Ascending aorta (tissue), 2 donors: ENCODE measurements at places on chromosomes 13 and 19.

- no peak for DNase-seq
These were observed 5.7 kb downstream of the SHC2 start for GRCh38 chr19:455031-455705.

GRCh38 chr13:99500839-99501183 is 461 bp upstream of the TM9SF2 start:
- DNase-seq: no peak

- DNase-seq: no peak
These were observed 54.6 kb downstream of the ARHGAP35 start for GRCh38 chr19:46915386-46915785.

DNA sequence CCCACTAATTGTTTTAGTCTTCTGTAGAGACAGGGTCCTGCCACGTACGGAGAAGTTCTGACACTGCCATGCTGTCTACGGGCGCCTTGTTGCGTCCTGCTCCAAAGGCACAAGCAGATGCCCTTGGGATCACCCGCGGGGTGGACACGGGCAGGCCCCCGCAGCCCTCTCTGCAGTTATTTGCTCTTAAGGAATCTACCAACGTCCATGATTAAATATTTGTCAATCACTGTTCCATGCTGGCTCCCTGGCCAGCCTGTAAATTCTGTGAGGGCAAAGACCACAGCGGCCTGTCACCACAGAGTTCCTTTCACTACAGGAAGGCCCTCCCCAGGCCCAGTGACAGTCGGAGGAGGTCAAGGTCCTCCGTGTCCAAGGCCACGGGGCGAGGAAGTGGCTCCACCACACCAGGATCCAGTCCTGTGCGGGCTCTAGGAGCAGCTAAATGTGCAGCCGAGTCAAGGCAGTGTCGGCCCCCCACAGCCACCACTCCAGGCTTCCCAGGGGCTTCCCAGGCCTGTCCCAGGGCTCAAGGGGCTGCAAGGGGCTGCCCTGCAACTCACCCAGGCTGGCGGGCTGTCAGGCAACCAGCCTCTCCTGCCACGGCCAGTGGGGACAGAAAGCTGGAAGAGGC is 2.1 kb downstream of the RNF126 start:
- no peak for DNase-seq

GRCh38 chr13:64239372-64239771 is 2823.7 kb upstream of the PCDH20 start:
- DNase-seq: no peak

DNA sequence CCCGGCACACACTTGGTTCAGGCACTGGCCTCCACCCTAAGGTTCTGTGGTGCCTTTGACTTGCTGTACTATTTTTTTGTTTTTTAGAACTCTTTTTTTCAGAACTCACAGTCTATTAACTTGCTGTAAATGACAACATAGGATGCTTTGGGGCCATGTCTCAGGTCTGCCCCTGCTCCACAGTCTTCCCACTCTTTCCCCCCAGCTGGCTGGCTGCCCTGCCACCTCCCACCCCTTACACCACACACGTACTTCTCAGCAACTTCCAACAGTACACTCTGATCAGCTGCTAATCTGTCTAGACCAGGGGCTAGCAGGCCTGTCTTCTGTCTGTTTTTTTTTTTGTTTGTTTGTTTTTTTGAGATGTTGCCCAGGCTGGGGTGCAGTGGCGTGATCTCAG is 8.1 kb downstream of the C19orf44 start:
- no peak for DNase-seq

GRCh38 chr13:44546164-44546563 is 30.0 kb downstream of the TSC22D1 start:
- no peak for DNase-seq

- no peak for DNase-seq
These were observed 19.7 kb downstream of the RANBP3 start for GRCh38 chr19:5958074-5958850.

- no peak for DNase-seq
These were observed 21.0 kb downstream of the DHX34 start for GRCh38 chr19:47370045-47370611.

GRCh38 chr13:23714672-23715071 is 144.5 kb downstream of the TNFRSF19 start:
- no peak for DNase-seq

DNA sequence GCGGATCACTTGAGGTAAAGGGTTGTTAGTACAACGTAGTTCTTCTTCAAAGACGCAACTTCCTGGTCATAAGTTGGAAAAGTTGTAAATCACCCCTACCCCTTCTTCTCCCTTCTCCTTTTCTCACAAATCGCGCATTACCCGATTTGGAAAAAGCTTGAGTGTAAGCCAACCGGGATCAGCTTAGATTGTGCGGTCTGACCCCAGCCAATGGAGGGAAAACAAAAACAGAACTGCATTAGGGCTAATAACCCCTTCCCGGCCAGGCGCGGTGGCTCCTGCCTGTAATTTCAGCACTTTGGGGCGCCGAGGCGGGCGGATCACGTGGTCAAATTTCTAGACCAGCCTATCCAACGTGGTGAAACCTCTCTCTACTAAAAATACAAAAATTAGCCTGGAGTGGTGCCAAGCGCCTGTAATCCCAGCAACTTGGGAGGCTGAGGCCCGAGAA is 806 bp downstream of the ZNF90 start:
- peak; percentile 65 for DNase-seq

GRCh38 chr13:112603641-112604225 is 15.8 kb upstream of the TUBGCP3 start:
- no peak for DNase-seq

DNA sequence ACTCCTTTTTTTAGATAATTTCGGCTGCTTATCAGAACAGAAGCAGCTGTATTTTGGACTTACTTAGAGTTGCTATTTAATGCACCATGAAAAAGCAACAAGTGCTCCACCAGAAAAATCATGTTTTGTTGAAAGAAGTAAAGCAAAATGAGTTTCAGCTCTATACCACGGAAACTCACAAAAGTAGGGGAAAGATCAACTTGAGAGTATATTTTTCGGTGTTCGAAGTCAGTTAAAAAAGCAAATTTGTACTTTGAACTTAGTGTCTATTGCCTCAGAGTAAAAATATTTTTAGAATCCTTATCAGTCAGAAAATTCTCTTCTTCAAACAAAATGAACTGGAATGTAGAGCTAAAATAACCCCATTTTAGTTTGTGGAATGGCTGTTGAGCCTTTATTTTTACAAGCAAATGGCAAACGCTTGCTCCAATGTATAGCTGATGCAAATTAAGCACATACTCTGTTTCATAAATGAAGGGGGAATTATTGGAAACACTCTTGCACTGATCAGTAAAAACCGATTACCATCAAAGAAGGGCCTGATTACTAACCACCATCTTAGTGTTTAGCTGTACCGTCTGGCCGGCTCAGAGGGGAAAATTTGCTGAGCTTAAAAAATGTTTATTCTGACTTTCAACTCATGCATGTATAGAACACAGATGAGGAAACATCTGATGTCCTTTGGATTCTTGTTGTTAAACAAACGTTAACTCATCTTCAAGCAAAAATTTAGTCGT is 540.7 kb downstream of the GPC6 start:
- no peak for DNase-seq

GRCh38 chr13:27018882-27019281 is 152.7 kb downstream of the USP12 start:
- DNase-seq: no peak

- no peak for DNase-seq
These were observed 38.6 kb downstream of the LIG4 start for GRCh38 chr13:108176685-108177274.

- DNase-seq: no peak
These were observed 142.2 kb downstream of the SIPA1L3 start for GRCh38 chr19:38049105-38049649.

DNA sequence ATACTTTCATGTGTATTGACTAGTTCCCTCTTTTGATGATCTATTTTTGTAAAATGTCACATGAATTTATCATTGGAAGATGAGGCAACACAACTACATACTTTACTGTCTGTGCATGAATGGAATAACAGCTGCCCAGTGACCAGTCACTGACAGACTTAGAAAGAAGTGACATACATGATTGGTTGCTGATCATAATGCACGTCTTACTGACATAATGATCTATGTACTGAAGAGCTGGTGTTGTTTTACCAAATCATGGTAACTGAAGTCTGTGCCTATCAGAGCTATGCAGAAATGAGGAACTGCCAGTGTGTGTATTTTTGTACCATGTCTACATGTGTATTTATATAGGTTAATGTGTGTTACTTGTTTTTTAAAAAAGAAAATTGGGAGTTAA is 26.5 kb downstream of the GPR18 start:
- no peak for DNase-seq

GRCh38 chr19:15251010-15251748 is 18.9 kb upstream of the EPHX3 start:
- peak; percentile 90 for DNase-seq

DNA sequence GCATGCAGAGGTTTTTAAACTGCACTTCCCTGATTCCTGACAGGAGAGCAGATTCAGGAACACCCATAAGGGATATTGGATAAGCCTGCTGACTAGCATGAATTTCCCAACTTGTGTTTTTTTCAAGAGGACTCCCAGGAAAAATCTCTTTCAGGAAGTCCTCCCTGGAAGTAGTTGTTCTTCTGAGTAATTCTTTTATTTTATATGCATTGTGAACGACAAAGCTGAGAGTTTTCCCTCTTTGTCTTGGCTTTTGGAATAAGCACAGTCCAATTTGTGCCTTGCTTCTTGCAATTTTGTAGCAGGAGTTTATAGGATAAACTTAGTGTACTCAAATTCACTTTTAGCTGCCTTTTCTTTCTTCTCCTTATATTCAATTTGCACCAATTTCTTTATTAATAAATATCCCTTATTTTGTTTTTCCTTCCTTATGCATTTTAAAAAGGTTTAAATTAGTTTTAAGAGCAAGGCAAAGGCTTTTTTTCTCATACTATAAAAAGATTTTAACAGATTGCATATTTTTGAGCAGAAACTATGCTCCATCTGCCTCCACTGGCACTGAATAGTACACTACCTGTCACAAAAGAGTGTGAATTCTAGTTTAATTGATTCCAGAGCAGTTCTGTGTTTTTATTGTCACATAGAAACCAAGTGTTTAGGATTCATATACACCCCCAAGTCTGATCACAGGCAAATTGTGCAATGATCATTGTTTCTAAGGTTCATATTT is 543.3 kb upstream of the SPRY2 start:
- DNase-seq: no peak

DNA sequence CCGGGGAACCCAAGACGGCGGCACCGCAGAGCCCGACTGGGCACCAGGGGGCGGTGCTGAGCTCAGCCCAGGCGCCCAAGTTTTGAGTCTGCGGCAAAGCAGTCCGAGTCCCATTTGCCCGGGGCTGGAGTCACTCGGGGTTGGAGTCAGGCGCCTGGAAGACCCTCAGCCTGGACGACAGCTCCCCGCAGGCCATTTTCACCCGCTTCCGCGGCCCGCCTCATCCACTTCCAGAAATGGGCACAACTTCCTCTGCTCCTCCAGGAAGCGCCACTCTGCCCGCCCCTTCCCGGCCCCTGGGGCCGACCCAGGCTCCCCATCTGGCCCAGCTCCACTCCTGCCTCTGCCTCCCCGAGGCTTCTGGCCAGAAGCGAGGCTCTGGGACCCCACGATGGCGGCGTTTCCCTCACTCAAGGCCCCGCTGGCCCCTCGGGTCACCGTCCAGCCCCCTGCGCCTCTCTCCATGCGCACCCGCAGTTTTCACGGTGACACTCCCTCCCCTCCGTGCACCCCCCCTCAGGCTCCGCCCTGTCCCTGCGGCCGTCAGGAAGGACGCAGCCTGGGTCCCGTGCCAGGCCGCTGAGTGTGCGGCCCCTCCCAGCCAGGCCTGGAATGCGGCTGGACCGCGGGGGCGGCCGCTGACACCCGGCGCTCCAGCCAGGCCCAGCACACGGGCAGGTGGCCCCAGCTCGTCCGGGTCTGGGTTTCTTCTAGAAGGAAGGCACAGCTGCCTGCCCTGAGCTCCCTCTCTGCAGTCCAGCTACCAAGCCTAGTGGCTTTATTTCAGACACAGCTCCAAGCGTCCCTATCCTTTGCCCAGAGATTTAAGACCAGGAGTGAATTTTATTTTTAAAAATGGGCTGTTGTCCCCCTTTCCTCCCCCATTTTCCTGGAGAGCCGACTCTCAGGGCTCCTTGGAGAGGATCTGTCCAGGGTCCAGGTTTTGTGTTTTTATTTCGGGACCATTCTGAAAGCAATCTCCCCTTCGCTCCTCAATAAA is 4.7 kb downstream of the SERTAD1 start:
- peak; percentile 75 for DNase-seq

- DNase-seq: no peak
These were observed 750 bp downstream of the RAB20 start for GRCh38 chr13:110560601-110561343.

DNA sequence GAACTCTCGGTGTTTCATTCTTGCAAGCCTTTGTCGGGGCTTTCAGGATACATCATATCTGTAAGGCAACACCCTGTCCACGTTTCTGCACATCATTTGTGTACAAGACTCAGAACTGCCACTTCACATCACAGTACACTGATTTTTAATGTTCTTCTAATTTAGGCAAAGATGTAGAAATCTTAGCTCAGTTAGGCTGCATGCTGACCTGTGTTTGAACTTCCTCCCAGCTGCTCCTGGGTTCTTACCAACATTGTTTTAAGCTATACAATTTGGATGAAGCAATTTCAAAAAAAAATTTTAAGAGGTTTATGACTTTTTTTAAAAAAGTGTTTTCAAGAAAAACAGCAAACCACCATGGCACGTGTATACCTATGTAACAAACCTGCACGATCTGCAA is 1047.9 kb upstream of the SLC10A2 start:
- DNase-seq: no peak

- DNase-seq: no peak
These were observed 1370.3 kb upstream of the MIR17HG start for GRCh38 chr13:89977203-89977602.

DNA sequence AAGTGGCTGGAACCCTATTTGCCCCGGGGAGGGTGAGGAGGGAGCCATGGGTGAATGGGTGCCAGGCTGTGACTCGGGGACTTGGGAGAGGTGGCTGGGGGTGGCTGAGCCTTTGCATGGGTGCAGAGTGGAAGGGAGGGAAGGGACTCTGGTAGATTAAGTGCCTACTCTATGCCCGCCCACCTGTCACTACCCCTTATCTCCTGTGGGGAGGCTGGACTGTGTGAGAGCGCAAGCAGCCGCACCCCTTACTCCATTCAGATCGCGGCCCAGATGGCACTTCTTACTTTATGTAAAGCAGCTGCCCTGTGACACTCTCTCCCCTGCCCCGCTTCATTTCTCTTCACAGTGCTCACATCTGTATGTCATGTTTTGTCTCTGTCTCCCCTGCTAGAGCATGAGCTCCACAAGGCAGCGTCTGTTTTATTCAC is 2.9 kb downstream of the KASH5 start:
- DNase-seq: no peak
